ENCODE measurements at places on chromosomes 5 and 9.

DNA sequence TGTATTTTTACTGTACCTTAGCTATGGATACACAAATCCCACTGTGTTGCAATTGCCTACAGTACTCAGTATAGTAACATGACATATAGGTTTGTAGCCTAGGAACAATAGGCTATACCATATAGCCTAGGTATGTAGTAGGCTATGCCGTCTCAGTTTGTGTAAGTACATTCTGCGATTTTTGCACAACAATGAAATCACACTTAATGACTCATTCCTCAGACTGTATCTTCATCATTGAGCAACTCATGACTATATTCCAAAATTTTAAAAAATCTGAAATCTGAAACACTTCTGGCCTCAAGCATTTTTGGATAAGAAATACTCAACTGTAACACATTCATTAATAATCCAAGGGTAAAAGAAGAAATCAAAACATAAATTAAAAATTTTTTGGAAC, 666.8 kb upstream of the GRAMD2B start:
- no peak for DNase-seq

DNA sequence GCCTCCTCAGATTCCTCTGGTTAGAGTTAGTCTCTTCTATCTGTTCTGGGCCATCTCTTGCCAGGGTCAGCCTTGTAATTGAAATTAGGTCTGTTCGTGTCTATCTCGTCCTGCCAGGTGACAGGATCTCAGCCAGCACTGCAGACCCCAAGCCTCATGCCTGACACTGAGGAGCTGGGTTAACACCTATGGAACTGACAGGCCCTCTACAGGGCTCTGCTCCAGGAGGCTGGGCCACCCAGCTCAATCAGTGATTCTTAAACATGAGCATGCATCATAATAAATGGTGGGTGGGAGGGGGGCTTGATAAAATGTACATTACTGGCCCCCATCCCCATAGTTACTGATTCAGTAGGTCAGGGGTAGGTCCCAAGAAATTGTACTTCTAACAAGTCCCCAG, 103.4 kb downstream of the PSD2 start:
- no peak for DNase-seq

GRCh38 chr9:33125871-33126823, 41.0 kb downstream of the B4GALT1 start:
- no peak for DNase-seq

- no peak for DNase-seq
These were observed 104.9 kb downstream of the ANKRD18B start for GRCh38 chr9:33628865-33629410.

- no peak for DNase-seq
These were observed 22.0 kb upstream of the AK3 start for GRCh38 chr9:4762886-4763541.

DNA sequence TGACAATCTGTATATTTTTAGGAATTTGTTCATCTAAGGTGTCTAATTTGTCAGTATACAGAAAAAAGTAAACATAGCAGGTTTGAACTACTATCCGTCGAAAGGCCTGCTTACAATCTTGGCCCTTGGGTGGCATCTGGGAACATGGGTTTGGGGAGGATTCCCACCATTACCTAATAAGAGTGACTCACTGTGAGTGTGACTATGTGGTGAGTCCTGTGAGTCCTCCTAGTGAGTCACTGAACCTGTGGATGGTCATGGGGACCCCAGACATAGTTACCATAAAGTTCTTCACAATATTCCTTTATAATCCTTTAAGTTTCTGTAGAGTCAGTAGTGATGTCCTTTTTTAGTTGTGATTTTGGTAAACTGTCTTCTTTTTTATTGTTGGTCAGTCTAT, 37.0 kb downstream of the RNF130 start:
- no peak for DNase-seq

DNA sequence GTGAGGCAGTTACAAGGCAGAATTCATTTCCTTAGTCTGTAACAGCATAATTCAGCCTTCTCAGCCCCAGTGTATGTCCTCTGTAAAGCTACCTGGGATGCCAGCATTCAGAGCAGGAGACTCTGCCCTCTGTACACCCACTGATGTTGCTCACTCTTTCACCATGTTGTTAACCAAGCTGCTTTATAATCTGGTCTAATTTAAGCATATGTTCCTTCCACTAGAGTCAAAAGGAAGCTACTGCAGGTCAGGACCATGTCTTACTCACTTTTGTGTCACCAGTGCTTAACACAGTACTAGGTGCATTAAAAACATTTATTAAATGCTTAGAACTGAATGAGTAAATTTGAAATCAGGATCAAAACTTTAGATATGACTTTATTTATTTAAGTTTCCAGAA, 185.6 kb downstream of the FBXL17 start:
- no peak for DNase-seq

GRCh38 chr5:140221697-140222223, 46.8 kb downstream of the CYSTM1 start:
- DNase-seq: no peak

- no peak for DNase-seq
These were observed 3.7 kb upstream of the WDR31 start for GRCh38 chr9:113343732-113344231.

DNA sequence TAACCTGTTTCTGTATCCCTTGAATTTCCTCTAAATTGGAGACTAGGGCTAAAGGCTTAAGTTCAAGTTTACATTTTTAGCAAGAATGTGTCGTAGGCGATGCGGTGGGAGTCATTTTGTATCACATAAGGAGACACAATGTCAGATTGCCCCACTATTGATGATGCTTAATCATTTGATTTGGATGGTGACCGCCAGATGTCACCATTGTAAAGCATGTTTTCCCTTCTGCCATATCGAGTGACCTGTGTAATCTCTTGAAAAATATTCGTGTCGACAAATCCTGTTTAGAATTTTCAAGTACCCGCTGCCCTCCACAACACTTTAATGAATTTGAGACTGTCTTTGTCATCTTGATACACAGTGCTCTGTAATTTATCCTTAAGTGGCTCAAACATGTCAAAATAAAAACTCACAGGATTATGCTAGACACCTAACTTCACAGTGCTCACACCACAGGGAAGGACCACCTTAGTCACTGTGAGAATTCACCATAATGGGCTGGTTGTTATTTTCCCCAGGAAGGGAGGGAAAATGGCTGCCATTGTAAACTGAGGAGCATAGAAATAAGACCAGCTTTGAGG, 34.5 kb upstream of the SLC46A2 start:
- DNase-seq: no peak

GRCh38 chr9:112097712-112098688, 77.1 kb downstream of the SUSD1 start:
- DNase-seq: peak; percentile 7

DNA sequence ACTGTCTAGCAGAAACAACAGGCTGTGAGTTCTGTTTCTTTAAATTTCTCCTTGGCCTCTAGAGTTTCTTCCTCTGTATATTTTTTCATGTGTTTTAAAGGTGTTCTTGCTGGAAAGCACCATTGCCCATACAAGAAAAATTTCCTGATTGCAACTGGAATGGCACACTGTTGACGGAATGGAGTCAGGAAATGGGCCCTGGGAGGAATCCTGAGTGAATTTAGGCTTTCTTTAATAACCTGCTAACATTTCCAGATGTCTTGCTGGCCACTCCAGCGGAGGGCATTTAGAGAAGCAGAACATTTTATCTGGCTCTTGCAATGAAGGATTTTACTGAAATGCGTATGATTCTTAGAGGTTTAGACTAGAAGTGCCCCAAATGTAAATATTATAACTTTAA, 736.3 kb downstream of the TAF11L14 start:
- DNase-seq: no peak

DNA sequence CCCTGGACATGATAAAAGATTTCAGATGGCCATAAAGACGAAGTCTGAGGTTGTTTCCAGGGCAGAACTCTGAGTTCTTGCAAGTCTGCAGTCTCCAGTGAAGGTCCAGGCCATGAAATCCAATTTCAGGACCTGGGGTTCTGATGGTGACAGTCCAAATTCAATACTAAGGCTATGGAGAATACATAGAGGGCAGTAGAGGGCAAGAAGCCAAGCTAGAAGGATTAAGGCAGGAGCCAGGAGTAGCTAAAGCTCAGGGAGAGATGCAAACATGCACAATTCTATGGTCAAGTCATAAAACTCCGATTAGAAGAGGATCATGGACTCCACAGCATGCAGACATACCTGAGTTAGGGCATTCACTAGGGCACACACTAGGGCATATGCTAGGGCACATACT, 11.4 kb downstream of the SLIT3 start:
- no peak for DNase-seq

GRCh38 chr9:77679661-77680368, 31.7 kb upstream of the GNA14 start:
- no peak for DNase-seq

- DNase-seq: no peak
These were observed 238.0 kb downstream of the HSPA4 start for GRCh38 chr5:133289686-133290367.

- no peak for DNase-seq
These were observed 71.3 kb downstream of the PSAT1 start for GRCh38 chr9:78368236-78368635.

DNA sequence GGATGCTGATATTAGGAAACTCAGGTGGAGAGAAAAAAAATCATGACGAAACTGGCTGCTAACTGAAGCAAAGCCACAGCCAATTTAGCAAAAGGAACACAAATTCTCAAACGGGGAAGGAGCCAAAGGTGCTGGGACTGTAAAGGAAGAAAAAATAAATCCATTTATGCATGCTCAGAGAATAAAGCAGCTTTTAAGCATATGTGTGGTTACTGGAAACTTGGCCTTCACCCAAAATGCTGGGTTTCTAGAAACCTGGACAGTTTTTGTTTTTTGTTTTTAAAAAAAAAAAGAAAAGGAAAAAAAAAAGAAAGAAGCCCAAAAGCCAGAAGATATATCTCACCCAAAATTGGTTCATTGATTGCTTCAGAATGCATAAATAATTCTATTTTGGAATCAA, 8.0 kb downstream of the WHRN start:
- no peak for DNase-seq

DNA sequence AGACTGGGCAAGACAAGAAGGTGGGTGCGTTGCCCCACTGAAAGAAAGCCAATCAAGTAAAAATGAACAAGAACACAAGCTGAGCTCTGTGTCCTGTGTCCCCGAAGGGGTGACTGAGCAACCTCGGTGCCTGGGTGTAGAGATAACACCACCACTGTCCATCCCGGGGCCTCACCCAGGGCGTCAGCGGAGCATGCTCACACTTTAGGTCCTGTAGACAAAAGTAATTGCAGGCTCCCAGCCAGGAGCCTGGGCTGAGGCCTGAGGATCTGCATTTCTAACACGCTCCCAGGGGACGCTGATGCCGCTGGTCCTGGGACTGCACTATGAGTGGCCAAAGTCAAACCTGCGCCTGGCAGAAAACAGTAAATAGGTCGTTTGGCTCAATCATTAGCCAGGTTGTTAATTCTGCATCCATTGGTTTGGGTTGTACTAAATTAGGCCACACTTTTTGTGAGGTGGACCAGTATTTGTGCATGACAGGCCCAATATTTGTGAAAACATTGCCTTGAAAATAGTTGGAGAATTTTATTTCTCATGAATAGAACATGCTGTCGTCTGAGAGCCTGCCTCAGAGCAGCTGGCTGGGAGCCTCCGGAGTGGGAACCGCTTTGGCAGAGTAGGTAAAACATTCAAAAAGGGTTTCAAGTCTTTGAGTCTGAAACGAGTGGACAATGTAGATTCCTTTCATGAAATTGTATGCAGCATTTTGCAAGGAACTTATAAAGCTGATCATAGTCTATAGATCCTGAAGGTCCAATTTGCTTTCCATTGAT, 38.3 kb downstream of the ANKRD33B start:
- DNase-seq: no peak

DNA sequence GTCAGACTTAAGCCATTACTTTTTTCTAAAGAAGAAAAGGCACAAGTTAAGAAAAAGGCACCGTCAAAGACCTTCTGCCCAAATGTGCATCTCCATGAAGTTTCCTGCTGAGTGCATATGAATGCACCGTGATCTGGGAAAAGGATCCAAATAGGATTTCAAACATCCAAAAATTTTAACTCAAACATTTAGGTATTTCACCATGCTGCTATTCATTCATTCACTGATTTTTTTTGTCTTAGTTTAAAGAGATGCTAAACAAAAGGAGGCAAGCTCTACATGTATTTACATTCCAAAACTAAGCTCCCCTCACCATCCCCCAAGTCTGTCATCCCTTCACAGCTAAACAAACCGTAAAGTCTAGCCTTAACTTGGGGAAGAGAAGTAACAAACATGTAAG, 291.9 kb downstream of the ARL15 start:
- no peak for DNase-seq

DNA sequence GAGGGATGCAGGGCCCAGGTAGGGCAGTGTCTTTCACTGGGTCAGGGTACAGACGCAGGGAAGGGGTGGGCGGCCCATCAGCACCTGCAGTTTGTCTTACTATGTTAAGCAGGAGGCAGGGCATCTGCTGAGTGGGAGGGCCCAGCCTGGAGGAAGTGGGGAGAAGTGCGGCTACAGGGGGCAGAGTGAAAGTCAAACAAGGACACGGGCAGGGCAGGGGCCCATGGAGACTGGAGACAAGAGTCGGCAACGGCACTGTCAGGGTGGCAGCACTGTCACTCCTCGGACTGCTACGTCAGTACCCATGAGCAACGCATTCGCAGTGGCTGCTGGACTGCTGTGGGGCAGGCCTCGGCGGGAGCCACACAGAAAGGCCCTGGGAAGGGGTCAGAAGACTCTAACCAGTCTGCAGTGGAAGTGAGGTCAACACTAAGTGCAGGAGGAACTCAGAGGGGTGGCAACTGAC, 19.7 kb downstream of the CAMSAP1 start:
- DNase-seq: peak; percentile 27
